Pulmonary artery endothelial cell (primary cell): ENCODE measurements at places on chromosomes 2 and 18.

DNA sequence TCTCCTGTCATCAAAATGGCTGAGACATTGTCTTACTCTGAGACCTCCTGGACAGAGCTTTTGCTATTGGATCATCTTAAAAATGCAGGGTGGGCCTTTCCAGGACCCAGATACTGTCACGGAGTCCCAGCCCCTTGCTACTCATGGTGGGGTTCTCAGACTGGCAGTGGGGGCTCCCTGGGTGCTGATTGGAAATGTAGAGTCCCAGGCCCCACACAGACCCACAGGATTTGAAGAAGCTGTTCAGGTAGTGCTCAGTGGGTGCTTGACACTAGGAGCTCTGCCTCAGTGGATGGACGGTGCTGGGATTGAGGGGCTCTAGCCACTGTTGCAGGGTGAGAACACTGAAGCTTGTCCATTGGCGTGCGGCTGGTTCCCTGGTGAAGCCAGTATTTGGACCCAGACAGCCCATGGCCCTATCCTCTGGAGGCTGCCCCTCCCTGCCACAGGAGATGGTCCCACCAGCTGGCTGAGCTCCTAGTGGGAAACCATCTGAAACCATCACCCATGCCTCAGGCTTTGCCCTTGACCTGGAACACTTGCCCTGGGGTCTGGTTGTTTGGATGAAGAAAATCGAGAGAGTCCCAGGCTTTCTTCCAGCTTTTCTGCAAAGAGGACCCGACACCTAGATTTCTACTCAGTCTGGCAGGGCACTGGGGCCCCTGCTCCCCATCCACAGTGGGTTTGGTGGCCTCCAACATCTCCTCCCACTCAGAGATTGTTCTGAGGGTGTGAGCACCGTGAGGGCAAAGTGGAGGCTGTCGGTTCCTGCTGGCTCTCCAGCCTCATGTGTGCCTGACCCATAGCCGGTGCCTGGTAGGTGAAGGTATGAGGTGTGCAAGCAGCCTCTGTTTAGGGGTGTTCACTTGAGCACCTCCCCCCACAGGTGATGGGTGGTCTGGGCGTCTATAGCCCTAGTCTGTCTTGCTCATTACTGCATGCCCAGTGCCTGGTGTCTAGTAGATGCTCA, 30.1 kb downstream of the MROH2A start:
- DNase-seq, result no peak

GRCh38 chr18:47842836-47843235, 87.6 kb downstream of the SMAD2 start:
- no peak for DNase-seq

GRCh38 chr18:67634631-67635338, 118.3 kb upstream of the DSEL start:
- DNase-seq, result no peak

DNA sequence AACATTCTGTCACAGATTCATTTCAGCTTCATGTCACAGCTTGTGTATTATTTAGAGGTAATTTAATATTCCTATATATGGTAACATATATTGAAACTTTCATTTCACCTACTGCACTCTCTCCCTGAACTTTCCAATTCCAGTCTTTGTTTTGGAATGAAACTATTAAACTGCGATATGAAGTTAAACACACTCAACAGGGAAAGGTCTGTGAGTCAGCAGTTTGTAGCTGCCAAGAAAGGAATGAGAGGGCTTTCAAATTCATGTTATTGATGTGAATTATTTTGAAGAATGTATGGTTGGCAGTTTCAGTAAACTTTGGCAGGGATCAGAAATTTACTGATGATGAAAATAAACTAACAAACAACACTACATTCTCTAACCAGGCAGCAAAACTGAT, 148.3 kb downstream of the HNMT start:
- DNase-seq, result no peak
